ENCODE measurements at places on chromosomes 7 and 10. TPM values are rescaled to one million over a fixed set of nuclear protein-coding genes. Genes with fewer than 3 reads are reported as not detected.

Gene CDHR3
- total RNA-seq, result 8.7 TPM

Gene TMEM178B
- total RNA-seq, result not detected

Gene CYP3A4
- total RNA-seq, result not detected

Gene C10orf105
- total RNA-seq, result not detected

Gene CTAGE15
- total RNA-seq, result 0.20 TPM
